ENCODE measurements at places on chromosomes 12 and 14. TPM values are rescaled to one million over a fixed set of nuclear protein-coding genes. Genes with fewer than 3 reads are reported as not detected.

- no peak overlapping the region for H3K4me3 ChIP-seq
- no peaks in the 10 kb centered on the region for H3K27me3 ChIP-seq
- no peaks in the 10 kb centered on the region for H3K4me1 ChIP-seq
These were observed 39.5 kb downstream of the PROX2 start for GRCh38 chr14:74836251-74836960.

DNA sequence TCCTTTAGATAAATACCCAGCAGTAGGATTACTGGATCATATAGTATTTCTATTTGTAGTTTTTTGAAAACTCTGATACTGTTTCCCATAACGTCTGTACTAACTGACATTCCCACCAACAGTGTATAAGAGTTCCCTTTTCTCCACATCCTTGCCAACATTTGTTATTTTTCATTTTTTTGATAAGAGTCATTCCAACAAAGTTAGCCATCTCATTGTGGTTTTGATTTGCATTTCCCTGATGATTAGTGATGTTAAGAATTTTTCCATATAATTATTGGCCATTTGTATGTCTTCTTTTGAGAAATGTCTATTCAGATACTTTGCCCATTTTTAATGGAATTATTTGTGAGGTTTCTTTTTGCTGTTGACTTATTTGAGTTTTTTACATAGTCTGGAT, 486.0 kb downstream of the FLRT2 start:
- no peaks in the 10 kb centered on the region for H3K36me3 ChIP-seq
- H3K27ac ChIP-seq = no peak overlapping the region
- DNase-seq = no peak
- H3K4me1 ChIP-seq = no peaks in the 10 kb centered on the region
- H3K27me3 ChIP-seq = no peaks in the 10 kb centered on the region

DNA sequence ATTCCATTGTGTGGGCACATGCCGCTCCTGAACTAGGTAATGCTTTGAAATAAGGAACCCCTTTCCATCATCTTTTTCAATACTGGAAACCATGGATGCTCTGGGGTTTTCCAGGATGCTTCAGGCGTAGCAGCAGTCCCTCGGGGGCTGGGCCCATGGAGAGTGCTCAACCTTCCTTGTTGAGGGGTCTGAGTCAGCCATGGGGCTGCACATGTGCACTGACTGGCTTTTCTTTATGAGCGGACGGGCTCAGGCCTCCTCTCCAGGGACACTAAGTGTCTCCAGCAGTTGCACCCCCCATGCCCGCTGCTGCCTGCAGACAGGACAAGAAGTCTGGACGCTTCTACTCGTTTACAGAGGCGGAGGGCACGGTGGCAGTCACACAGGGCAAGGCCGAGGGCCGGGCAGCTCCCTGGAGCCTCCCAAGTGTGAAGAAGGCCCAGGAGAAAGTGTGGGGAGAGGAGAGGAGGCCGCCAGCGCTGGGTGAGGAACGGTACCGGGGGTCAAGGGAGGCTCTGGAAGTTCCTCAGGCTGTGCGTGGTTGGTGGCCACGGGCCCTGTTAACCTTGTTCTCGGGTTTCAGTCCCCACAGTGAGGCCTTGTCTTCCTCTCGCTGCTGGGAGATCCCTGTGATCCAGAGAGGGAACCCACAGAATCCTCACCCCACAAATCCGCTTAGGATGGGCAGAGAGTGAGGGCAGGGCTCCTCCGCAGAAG, 51.2 kb downstream of the TEAD4 start:
- no peak overlapping the region for H3K27ac ChIP-seq
- no peak for DNase-seq
- no peaks in the 10 kb centered on the region for H3K4me1 ChIP-seq
- no peaks in the 10 kb centered on the region for H3K36me3 ChIP-seq
- no peaks in the 10 kb centered on the region for H3K27me3 ChIP-seq

DNA sequence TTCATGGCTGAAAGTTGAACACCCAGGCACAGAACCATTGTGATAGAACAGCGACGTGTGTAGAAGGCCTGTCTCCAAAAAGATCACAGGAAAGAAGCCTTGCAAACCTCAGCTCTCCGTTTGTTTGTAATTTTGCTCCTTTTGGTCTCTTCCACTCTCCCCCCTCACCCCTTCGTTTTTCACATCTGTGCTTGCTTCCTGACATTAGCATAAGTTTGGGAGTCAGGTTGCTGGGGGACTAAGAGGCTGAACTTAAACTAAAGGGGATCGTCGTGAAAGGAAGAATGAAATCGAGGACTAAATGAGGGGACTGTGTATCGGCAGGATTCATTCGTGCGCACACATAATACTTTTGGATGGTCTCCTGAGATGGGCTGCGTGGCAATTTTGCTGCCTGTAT, 200.6 kb downstream of the BCAT1 start:
- H3K36me3 ChIP-seq = no peaks in the 10 kb centered on the region
- no peaks in the 10 kb centered on the region for H3K4me1 ChIP-seq
- H3K4me3 ChIP-seq = no peak overlapping the region
- no peak for DNase-seq
- no peaks in the 10 kb centered on the region for H3K27me3 ChIP-seq
- no peak overlapping the region for H3K27ac ChIP-seq

DNA sequence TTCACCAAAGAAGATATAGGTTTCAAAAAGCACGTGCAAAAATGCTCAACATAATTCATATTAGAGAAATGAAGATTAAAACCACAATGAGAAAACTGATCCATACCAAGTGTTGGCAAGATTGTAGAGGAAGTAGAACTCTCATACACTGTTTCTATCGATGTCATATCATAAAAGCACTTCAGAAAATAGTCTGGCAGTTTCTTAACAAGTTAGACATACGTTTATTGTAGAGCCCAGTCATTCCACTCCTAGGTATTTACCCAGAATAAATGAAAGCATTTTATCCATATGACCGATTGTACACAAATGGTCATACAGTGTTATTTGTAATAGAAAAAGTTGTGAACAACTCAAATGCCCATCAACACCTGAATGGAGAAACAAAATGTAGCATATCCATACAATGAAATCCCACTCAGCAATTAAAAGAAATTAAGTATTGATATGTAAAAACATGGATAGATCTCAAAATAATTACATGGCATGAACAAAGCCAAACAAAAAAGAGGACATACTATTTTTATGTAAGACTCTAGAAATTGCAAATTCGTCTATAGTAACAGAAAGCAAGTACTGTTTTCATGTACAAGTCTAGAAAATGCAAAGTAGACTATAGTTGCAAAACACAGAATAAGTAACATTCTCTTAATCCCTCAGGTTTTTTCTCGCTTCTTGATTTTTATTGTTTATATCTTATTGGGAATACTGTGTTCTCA, 41.0 kb downstream of the USP15 start:
- no peak overlapping the region for H3K27ac ChIP-seq
- no peaks in the 10 kb centered on the region for H3K4me1 ChIP-seq
- no peaks in the 10 kb centered on the region for H3K27me3 ChIP-seq
- no peak overlapping the region for H3K4me3 ChIP-seq
- H3K36me3 ChIP-seq = peaks cover 8% of the 10 kb centered on the region
- DNase-seq = no peak

The B4GALNT1 gene
- 14.5 TPM for total RNA-seq

The STXBP6 gene
- total RNA-seq = 37.7 TPM

The CLEC2A gene
- total RNA-seq = not detected

All from tibial nerve (tissue), 4 donors.